H4 (cell line): ENCODE measurements at places on chromosomes 1 and 21. TPM values are rescaled to one million over a fixed set of nuclear protein-coding genes. Genes with fewer than 3 reads are reported as not detected.

DNA sequence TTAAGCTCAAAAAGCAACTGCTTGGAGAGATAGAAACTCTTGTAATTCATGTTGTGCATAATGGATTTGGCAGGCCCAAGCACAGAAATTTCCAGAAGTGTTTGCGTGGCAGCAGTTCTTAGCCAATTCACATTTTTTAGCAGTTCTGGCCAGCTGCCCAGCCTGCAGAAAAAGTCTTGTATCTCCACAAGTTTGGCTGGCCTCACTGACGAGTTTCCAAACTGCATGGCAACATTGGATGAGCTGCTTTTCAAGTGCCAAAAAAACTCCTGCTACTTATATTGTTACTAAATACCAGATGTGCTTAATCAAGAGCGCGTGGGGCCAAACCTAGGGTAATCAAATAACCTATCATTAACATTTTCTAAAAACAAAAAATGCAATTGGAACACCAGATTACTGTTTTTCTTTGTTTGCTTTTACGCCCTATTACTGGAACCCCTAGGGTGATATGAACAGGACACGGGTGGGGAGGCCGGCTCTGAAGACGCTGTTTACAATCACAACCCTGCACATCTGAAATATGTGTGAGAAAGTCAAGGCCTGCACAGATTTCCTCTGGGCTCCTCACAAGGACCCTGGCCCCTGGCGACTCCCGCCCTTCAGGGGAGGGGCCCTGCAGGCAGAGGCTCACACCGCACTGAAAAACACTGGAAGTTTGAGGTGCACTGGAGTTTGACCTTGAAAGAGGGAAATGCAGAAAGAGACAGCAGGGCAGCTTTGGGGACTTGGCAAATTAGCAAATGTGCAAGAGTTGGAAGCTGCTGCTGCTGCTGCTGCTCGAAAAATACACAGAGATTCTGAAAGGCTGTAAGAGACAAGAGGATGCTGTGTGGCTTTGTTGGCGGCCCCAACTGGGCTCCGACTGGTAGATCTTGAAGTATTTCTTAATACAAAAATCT lies 55.2 kb upstream of the TARBP1 start:
- DNase-seq: peak; percentile 87

DNA sequence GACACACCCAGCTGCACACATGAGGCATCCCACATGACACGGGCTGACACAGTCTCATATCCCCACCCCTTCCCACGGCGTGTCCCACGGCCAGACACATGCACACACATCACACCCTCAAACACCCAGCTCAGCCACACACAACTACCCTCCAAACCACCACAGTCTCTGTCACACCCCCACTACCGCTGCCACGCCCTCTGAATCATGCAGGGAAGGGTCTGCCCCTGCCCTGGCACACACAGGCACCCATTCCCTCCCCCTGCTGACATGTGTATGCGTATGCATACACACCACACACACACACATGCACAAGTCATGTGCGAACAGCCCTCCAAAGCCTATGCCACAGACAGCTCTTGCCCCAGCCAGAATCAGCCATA lies 22.6 kb downstream of the PODN start:
- DNase-seq: no peak

GRCh38 chr1:92366040-92366395 lies 67.2 kb downstream of the RPAP2 start:
- no peak for DNase-seq

GRCh38 chr1:232308616-232309015 lies 321.3 kb downstream of the SIPA1L2 start:
- DNase-seq: no peak

DNA sequence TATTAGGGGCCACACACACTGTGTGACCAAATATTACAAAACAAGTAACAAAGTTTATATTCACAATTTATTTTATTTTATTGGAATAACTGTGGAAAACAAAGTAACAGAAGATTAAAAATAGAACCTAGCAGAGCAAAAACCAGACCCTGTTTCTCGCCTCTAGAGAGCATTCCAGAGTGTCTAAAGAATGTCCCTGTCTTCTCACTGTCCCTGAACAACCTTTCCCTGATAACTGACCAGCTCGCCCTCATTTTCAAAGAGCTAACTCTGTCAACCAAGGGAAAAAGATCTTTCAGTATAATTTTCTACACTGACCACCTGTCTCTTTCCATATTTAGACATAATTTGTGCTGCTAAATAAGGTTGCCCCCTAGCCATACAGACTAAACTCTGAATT lies 646.9 kb downstream of the USP25 start:
- no peak for DNase-seq

GRCh38 chr1:19852036-19852435 lies 30.2 kb upstream of the OTUD3 start:
- no peak for DNase-seq

DNA sequence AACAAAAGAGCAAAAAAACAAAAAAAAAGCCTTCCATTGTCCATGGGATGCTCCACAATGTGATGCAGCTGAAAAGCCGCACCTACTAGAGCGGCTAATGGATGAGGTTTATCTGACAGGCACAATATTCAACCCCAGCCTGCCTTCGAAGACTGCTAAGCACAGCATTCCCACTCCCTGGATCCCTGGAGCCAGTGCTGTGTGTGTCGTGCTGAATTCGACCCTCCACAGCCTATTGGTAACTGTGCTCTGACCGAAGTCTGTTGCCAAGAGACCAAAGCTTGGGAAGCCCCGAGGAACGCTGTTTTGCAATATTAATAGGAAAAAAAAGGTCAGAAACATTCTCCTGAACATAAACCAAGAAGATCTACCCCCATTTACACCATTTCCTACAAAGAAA lies 57.2 kb upstream of the PUM1 start:
- DNase-seq: no peak

The CHRNB2 gene
- total RNA-seq: not detected in 2 replicates

The S100A7A gene
- total RNA-seq: not detected in 2 replicates

The FLG gene
- total RNA-seq: 0.10 and 0.35 TPM in 2 replicates
